ENCODE measurements at places on chromosomes 5 and 9.

DNA sequence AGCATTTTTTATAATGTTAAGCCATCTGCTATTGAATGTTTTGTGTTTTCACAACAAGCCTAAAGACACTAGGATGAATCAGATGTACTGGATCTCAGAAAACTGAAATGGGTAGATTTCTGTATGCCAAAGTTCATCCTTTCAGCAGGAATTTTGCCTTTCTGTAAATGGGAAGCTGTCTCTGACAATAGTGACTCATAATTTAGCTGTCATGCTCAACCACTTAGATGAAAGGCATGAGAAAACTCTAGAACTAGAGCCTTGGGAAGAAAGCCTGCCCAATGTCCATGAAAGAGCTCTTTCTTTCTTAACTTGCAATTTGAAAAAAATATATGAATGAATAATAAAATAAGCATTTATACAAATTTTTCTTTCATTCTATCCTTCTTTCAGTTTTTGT, 616.0 kb upstream of the EDIL3 start:
- DNase-seq, result no peak

GRCh38 chr9:69175486-69175885, 1.4 kb downstream of the TJP2 start:
- DNase-seq, result no peak

DNA sequence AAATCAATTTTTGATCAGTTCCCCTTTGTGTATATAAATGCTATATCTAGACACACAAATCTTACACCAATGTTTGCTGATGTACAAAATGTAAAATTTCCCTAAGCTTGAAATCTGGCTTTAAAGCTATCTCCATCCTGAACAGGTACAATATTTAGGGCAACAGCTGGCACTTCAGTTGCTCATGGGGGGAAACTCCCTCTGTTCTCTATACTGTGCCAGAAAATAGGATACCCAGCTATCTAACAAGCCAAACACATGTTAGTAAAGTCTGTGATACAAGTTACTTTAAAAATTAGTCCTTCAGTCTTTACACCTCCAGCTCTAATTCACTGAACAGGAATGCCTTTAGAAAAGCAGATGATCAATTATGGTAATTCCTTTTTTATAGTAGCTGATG, 191.8 kb downstream of the SLF1 start:
- DNase-seq, result no peak

DNA sequence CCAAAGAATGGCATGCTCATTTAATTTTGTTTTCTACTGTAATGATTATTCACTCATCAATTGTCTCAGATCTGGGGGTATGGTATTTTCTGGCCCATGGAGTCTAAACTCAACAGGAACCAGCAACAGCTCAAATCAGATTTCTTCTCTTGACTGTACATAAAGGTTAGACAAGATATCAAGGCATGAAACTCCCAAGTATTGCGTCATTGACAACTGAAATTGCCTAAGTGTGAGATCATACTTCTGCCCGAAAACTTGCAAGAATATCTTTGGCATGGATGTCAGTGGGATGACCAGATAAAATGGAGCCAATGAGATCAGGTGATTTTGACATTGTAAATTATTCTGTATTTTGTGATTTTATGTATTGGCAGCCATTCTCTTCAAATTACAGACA, 141.7 kb upstream of the STK32A start:
- DNase-seq, result no peak

DNA sequence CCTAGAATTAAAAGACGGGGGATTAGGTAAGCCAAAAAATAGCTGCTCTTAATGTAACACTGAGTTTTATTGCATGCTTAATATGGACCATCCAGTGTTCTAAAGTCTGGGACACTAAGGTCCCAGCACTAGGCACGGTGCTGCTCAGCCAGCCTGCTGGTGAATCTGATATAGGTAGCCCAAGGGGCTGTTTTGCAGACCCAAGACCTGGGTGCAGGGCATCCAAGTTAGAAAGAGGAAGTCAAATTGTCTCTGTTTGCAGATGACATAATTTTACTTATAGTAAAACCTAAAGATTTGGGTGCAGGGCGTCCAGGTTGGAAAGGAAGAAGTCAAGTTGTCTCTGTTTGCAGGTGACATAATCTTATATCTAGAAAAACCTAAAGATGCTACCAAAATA, 17.8 kb downstream of the IFNA5 start:
- DNase-seq, result no peak

GRCh38 chr5:143521846-143522400, 118.4 kb upstream of the NR3C1 start:
- no peak for DNase-seq

DNA sequence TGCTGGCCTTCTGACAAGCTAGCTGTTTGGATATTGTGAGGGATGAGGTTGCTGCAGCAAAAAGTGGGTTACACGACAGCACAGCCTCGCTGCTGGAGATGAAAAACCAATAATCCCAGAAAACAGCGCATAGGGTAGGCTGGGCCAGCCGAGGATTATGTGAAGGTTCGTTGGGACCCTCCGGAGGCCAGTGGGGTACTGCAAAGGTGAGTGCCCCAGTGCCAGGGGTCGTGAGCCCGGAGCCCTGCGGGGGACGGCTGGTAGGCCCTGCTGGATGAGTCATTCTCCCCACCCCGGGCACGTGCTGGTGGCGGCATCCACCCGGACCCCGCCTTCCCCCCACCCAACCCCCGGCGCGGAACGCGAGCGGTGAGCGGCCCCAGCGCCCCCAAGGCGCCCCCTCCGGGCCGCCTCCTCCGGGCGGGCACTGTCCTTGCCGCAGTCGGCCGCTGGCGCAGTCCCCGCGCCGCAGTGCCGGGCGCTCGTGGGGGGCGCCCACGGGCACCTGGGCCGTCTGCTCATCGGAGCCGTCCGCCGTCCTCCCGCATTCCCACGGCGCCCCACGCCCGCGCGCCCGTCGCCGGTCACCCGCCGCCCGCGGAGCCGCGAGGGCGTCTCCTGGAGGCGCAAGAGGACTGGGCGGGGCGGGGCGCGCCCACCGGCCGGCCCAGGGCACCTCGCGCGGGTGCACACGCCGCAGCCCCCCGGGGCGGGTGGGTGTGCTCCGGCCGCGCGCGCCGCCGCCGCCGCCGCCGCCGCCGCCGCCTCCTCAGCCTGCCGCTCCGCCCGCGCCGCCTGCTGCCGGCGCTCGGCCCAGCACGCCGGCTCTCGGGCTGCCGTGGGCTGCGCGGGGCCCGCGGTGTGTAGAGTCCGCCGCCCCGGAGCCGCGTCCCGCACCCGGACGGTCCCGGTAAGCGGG, at the start of gene PHF24:
TSS of gene PHF24 (plus strand) at position 794 of the 919 bp plus-strand sequence. CDS start 13,014 bp downstream, outside the sequence.
- no peak for DNase-seq

Measured in chondrocyte (in vitro differentiated cells).